ENCODE measurements at places on chromosomes 6 and 20. TPM values are rescaled to one million over a fixed set of nuclear protein-coding genes. Genes with fewer than 3 reads are reported as not detected.

Gene SLC22A7
- 1.8 TPM for total RNA-seq

GRCh38 chr6:104396077-104396476 lies 463.6 kb downstream of the HACE1 start:
- no peaks in the 10 kb centered on the region for H3K4me1 ChIP-seq
- no peaks in the 10 kb centered on the region for H3K27me3 ChIP-seq
- H3K27ac ChIP-seq, result no peak overlapping the region
- H3K4me3 ChIP-seq, result no peak overlapping the region
- no peaks in the 10 kb centered on the region for H3K36me3 ChIP-seq
- no peak for DNase-seq

- peaks cover under 1% of the 10 kb centered on the region for H3K4me1 ChIP-seq
- H3K27ac ChIP-seq, result no peak overlapping the region
- H3K4me3 ChIP-seq, result no peak overlapping the region
- no peaks in the 10 kb centered on the region for H3K27me3 ChIP-seq
- H3K36me3 ChIP-seq, result no peaks in the 10 kb centered on the region
Observed at GRCh38 chr20:19205981-19206396, 6.5 kb upstream of the SLC24A3 start.

Gene DAAM2
- total RNA-seq, result 44.0 TPM

DNA sequence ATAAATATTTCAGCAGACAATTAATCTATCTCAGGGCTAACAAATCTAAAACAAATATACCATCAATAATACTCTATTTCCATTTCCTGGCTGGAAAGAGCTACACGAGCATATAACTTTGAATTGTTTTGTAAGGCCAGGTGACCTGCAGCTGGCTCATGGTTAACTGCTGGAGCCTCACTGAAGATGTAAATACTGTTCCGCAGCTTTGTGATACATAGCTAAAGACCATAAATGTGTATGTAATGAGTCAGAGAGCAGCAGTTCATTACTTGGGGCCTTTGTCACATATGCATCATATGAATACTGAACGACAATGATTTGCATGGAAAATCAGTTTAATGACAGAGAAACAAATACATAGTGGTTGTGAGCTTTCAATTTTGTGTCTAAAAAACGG lies 109.4 kb upstream of the CCN2 start:
- H3K27ac ChIP-seq, result no peak overlapping the region
- no peak for DNase-seq
- H3K4me1 ChIP-seq, result no peaks in the 10 kb centered on the region
- H3K27me3 ChIP-seq, result no peaks in the 10 kb centered on the region

Gene TOMM6
- 79.9 TPM for total RNA-seq

Gene OXT
- total RNA-seq, result not detected

DNA sequence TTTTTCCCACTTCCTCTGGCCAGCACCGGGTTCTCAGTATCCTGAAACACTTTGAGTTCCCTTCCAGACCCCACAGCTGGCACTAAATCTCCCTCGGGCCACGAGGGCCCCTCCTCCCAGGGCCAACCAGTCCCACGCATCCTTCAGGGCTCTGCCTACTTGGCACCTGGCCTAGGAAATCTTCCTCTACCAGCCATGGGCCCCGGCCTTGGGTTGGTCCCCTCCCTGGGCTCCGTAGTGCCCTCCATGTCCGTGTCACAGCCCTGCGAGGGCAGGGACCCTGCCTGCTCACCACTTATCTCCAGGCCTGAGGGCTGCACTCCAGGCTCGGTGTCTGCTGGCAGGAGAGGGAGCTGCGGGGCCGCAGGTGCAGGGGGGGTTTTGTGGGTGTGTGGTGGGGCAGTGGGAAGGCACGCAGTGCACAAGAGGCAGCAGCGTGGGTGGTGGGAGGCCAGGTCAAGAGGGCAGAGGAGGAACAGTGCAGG lies 48.8 kb upstream of the CDH22 start:
- peak; percentile 72 for DNase-seq
- no peaks in the 10 kb centered on the region for H3K36me3 ChIP-seq
- no peaks in the 10 kb centered on the region for H3K27me3 ChIP-seq
- peaks cover 10% of the 10 kb centered on the region for H3K4me1 ChIP-seq
- no peak overlapping the region for H3K4me3 ChIP-seq

DNA sequence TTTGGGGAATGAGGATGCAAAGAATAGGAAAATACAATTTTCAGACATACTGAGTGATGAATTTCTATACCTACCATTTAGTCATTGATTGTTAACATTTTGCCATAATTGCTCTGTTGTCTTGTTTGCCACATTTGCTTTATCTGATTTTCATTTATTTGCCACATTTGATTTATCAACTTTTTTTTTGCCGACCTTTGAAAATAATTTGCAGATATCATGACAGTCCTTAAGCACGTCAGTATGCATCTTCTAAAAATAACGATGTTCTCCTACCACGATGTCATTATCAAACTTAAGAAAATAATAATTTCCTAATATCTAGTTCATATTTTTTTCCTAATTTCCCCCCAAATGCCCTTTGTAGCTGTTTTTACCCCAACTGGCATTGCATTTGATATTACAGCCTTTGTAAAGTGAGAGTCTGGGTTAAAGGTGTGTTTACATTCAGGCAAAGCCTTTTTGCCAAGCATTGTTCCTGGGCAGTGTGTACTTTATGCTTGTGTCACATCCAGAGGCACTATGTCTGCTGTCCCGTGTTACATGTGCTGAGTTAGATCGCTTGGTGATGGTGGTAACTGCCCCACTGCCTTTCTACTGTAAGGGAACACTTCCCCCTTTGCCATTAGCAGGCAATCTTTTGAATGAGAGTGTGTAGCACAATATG lies 26.4 kb downstream of the SEC23B start:
- no peaks in the 10 kb centered on the region for H3K27me3 ChIP-seq
- H3K4me1 ChIP-seq, result no peaks in the 10 kb centered on the region
- H3K36me3 ChIP-seq, result peaks cover 70% of the 10 kb centered on the region
- no peak overlapping the region for H3K4me3 ChIP-seq

DNA sequence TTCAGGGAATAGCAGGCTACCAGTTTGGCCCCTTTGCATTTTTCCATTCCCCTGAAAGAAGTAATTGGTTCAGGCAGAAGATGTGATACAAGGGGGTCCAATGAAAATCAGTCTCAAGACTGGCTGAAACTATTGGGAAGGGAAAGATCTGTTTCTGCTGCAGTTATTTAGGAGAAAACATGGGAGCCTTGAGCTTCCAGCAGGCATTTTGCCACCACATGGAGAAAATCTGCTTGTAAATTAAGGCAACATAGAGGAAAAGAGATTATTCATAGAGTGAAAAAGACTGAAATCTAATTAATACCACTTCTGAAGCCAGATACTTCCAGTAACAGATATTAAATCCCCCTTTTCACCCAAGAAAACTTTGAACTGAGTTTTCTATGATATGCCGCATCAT lies 44.2 kb upstream of the SNAP25 start:
- H3K27me3 ChIP-seq, result no peaks in the 10 kb centered on the region
- no peaks in the 10 kb centered on the region for H3K4me1 ChIP-seq
- H3K4me3 ChIP-seq, result no peak overlapping the region
